ENCODE measurements at places on chromosomes 2 and 18.
A peak's percentile ranks its signal among the peaks of the same experiment; 100 is the strongest.

DNA sequence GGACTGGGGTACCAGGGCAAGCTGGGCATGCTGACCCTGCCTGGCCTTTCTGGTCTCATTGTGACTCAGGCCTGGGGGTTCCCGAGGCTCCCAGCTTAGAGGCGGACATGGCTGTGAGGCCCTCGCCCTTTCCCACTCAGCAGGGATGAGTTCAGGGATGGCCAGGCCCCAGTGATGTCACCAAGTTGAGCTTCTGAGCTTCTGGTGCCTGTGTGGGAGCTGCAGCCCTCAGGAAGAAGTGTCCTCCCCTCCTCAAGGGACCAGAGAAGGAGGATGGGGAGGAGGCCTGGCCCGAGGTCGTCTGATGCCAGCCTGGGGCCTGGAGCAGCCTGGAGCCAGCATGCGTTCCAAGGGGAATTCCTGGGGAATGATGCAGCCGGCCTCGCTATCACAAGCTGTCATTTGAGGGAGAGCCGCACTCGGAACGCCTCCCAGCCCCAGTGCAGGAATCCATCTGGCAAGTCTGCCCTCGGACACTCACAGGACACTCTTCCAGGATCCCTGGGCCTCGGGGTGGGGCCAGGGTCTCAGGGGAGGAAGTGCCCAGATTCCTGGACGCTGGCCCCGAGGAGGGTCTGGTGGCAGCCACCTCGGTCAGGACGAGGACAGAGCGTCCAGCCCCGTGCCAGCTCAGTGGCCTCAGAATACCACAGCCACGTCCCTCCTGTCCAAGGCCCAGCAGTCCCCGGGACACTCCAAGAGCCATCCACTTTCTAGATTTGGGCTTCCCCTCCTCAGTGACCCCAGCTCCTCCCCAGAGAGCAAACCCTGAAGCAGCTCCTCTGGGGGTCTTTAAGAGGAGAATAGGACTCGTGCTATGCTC lies 61.2 kb upstream of the GPC1 start:
- DNase-seq, result no peak

DNA sequence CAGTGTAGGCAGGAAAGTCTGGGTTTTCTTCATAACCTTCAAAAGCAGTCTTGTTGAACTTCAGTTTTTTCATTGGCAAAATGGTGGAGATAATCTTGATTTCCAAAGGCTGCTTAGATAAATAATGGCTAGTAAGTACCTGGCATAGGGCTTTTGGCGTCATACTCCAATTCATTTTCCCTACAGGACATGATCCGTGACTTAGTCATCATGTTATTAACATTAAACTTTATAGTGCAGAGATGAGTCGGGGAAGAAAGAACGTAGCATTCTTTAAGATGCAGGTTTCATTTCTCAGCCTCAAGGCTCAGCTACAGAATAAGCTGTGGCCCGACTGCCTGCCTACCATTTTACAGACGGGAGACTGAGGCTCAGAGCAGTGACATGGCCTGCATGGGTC lies 64.0 kb downstream of the RALBP1 start:
- DNase-seq, result no peak

- no peak for DNase-seq
Observed at GRCh38 chr18:3793545-3793944, 343.6 kb downstream of the TGIF1 start.

DNA sequence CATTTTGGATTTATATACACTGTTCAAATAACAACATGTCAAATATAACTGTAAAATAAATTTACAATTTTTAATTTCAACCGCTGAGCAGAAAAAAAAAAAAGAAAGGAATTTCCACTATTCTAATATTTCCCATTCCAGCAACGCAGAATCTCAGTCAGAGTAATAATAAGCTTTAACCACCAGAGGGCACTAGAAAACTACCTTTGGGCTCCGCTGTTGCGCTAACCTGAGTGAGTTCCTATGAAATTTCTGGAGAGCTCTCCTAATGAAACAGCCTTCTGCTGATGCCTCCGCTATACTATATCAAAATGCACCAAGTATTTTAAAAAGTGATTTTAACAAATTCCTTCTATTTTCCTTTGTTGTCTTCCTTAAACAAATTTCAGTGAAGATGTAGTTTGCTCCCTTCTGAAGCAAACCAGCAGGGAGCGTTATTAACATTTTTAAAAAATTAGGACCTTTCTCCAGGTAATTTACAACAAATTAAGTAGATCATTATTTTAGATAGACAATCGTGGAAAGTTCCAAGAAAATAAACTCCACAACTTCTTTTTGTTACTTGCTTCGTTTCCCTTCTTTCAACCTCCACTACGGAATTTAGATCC lies 23.0 kb downstream of the ERMN start:
- peak; percentile 27 for DNase-seq

- no peak for DNase-seq
Observed at GRCh38 chr18:10856132-10856531, 293.2 kb downstream of the PIEZO2 start.

- DNase-seq, result no peak
Observed at GRCh38 chr2:119550346-119550745, 6.1 kb downstream of the CFAP221 start.

DNA sequence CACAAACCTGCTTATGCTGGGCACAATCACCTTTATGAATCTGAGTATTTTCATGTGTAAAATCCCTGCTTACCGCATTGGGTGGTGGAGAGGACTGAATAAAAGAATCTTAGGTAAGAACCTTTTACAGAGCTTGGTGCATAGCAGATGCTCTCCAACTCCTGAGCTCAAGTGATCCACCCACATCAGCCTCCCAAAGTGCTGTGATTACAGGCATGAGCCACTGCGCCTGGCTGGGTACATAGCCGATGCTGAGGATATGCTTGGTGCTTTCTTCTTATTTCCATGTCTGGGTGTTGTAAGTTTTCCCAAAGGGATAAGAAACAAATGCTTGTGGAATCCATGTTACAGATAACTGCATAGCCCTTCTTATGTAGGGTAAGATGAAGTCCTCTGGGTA lies 244.3 kb upstream of the PXDN start:
- DNase-seq, result no peak

DNA sequence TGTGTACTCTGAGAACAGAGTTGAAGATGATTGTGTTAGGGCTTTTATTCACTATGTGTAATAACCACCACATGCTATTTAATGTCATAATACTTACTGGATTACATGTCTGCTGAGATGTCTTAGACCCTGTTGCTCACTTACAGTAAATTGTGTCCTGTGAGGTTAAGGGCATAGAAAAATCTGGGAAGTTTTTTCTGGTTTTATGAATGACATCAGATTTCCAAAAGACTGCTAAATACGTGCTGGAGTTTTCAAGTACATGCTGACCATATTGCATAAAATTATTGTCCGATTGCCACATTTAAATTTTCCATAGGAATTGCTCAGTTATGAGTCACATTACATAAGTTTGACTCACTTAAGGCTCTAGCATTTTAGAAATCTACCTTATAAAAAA lies 96.7 kb upstream of the COL5A2 start:
- no peak for DNase-seq

- no peak for DNase-seq
Observed at GRCh38 chr18:37471637-37472036, 94.0 kb downstream of the CELF4 start.

GRCh38 chr2:134384131-134384530 lies 130.3 kb downstream of the MGAT5 start:
- DNase-seq, result no peak

DNA sequence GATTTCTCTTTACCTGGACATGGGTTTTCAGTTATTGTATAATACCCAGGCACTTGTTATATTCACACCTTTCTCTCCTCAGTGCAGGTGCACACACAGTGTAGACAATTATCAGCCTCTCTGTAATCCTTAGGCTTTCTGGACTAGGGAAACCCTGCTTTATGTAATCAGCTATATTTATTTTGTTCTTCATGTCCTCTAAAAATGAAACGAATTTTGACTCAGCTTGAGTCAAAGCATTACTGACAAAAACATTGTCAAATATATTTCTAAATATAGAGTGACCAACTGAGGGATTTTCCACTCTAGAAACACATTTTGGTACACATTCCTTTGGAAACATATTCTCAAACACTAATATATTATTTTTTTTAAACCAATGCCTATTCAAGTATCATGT lies 144.8 kb upstream of the GULP1 start:
- no peak for DNase-seq

- no peak for DNase-seq
Observed at GRCh38 chr2:180621941-180622918, 358.2 kb upstream of the UBE2E3 start.

DNA sequence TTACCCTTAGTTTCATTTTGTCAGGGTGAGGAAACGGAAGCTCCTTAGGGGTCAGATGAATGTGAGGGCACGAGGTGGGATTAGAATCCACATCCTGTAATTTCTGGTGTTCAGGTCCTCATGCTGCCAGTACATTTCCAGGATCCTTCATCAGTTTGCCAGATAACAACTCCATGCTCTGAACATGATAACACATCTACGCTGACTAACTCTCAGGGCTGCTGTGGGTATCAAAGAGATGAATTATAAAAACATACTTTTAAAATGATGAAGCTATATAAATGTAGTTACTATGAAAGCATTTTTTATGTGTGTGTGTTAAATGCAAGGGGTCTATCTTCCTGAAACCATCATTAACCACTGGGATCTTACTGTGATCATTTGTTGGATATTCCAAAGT lies 325.9 kb downstream of the SLC8A1 start:
- no peak for DNase-seq

GRCh38 chr2:150621526-150622213 lies 134.2 kb upstream of the RND3 start:
- no peak for DNase-seq

GRCh38 chr2:128091726-128092080 lies 703 bp downstream of the UGGT1 start:
- DNase-seq, result no peak

GRCh38 chr18:36135264-36135663 lies 5.6 kb downstream of the ELP2 start:
- DNase-seq, result no peak

GRCh38 chr2:180991820-180992219 lies 11.4 kb downstream of the UBE2E3 start:
- no peak for DNase-seq

GRCh38 chr2:78418021-78418420 lies 607.5 kb upstream of the REG3G start:
- DNase-seq, result no peak

- DNase-seq, result no peak
Observed at GRCh38 chr2:222982010-222982908, 69.7 kb upstream of the KCNE4 start.

DNA sequence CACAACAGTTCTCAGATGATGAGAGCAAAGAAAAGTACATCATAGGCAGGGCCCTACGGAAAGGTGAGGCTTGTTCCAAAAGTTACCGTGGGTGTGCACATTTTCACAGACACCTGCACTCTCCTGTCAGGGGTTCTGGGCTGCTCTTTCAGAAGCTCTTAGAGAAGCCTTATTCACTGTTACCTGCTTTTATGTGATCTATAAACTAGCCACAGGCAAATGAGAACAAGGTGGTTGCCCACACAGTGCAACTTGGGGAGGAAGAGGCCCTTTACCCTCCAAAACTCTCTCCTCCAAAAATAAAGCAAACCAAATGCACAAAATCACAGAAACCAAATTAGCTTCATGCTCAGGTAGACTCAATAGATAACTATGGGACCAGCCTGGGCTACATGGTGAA lies 11.1 kb upstream of the CUL3 start:
- no peak for DNase-seq

GRCh38 chr2:50765590-50765989 lies 266.3 kb downstream of the NRXN1 start:
- no peak for DNase-seq

DNA sequence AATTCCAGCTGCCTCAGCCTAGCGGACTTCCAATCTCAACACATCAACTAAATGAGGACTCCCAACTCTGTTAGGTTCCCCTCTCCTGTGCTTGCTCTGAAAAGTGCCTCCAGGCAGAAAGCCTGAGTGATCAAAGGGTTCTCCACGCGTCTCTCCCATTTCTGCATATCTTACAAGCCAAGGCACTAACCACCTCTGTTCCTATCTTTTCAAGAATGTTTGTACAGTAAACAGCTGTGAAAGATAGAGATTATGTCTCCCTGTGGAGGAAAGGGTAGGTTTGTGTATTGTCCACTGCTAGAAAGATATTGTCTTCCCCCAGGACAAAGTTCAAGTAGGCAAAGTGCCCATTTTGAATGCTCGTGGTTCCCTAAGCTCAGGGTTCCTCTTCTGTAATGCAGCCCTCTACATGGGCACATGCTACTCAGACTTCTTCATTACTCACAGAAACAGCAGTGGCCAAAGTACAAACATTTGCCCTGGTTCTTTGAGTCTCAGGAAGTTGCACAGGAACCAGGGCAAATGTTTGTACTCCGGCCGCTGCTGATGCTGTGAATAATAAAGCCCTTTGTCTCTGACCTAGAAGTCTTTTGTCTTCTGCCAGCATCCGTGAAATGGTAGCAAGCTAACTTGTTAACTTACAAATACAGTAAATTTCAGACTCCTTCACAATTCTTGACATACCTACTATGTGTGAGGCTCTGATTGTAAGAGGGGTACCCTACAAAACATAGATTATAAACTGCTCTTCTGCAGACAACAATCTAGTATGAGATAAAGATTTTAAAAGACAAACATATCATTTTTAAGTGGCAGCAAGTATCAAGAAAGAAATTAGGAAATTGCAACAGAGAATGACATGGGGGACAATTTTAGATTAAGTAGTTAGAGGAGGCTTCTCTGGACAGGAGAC lies 44.5 kb downstream of the PKDCC start:
- DNase-seq, result no peak

DNA sequence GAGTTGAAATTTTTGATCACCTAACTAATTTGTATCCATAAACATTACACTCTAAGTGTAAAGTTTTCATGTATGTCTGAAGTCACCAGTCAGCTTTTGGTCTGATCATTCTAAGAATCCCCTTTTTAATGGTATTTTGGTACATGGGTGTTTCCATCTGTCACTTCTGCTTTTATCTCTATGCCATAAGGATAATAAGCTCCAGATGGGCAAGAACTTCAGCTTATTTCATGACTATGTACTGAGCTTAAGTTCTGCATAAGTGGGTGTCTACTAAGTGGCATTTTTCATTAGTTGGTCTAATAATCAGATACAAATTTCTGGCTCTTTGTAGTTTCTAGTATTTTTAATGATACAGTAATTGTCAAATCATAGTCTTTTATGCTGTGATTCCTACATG lies 20.4 kb downstream of the UBXN4 start:
- no peak for DNase-seq

DNA sequence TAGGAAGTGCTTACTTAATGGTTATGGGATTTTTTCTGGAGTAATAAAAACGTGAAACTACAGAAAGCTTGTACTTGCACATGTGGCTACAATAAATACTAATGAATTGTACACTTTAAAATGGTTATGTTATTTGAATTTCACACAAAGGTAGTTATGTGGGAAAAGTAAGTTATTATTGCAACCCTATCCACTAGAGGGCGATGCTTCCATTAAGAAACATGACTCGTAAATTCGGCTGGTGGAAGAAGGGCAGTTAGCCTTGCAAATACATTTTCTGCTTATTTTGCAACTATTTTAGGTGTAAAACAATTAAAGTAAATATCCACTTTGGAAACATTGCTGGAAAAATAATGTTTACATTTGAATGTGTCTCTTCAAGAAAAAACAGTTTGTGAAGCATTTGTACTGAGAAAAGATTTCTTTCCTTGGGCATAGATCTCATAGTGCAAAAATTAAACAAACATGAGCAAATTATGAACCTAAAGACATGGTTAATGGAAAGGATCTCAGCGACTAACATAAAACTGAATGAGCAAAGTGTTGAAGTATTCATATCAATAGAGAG lies 68.1 kb upstream of the CSRNP3 start:
- DNase-seq, result no peak
